Pulmonary artery endothelial cell (primary cell): ENCODE measurements at places on chromosomes 1 and 21.
A peak's percentile ranks its signal among the peaks of the same experiment; 100 is the strongest.

DNA sequence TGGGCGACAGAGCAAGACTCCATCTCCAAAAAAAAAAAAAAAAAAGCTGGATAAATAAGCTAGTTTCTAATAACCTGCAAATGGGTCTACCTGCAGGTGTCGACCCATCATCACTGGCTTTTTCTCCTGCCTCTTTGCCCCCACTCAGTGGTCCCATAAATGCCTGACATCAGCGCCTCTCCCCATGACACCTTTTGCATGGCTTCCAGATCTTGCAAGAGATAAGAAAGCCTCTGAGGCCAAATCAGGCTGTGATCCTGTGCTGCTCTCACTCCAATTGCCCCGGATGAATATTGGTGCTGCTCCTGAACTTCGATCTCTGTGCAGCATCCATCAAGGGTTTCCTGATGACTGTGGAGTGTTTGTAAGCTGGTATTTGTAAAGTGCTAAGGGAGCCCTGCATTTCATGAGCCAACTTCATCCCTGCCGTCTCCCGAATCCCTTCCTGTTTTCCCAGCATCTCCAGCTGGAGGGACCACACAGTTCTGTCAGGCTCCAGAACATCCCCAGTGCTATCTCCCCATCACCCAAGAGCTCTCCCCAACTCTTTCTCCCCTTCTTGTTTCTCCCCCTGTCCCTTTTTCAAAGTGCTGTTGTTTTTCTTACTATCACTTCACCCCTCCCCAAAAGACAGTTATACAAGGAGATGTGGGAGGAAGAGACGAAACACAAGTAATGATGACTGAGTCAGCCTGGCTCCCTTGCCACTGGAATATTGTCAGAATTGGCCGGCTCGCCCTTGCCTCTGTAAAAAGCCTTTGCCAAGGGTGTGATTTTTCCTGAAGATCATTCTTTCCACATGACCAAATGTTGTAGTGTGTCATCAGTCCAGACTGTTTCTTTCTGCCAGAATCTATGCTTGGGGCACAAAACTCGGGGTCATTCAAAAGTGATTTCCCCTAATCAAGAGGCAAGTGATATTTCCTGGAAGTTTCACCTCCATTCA is 2.8 kb upstream of the EFHD2 start:
- DNase-seq: no peak

DNA sequence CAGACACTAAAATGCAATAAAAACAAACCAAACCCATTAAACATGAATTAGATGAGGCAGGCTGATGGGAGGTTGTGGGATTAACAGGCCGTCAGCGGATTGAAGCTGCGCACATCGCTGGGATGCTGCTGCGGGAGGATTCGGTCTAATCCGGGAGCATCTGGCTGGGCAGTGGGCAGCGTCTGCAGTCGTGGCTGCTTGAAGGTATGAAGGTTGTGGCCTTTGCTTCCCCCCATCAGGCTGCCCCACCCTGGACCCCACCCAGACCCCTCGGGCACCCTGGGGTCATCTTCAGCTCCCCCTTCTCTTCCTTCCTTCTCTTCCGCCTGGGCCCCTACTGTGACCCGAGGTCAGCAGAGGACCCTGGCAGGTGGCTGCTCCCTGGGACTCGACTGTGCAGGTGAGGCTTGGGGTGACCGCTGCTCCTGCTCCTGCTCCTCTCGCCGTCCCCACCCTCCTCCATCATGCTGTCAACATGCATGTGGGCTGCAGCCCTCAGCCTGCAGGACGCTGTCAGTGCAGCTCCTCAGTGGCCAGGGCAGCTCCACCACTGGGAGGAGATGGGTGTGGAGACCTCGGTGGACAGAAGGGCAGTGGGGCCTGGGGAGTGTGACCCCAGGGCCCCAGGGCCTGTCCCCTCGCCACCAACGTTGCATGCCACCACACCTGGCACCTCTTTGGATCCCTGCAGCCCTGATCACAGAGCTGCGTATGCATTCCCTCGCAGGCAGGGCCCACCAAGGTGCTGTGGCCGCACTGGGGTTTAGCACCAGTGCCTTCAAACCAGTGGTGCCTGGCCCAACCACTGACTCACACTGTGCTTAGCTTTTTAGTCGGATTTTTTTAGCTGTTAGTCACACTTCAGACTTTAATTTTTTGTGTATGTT is 112.2 kb upstream of the COL6A1 start:
- no peak for DNase-seq

GRCh38 chr1:47751996-47752451 is 245.2 kb downstream of the TRABD2B start:
- no peak for DNase-seq

DNA sequence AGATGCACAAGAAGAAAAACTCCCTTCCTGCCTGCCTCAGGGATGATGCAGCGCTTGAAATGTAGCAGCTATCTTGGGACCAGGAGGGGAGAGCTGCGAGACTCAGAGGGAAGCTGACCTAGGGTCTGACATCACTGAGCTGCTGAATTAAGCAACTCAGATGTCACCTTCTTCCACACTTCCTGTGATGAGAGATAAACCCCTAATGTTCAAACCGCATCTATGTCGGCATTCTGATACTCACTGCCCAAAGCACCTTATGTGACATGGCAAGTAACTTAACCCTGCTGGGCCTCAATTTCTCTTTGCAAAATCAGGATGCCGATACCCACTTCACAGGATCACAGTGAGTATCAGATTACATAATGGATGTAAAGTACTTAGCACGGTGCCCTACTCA is 9.1 kb upstream of the AK2 start:
- no peak for DNase-seq

- DNase-seq: no peak
These were observed 114.5 kb upstream of the COL24A1 start for GRCh38 chr1:86271046-86271445.

- DNase-seq: no peak
These were observed 12.4 kb downstream of the CELF3 start for GRCh38 chr1:151704246-151704645.

GRCh38 chr1:171220581-171221054 is 27.7 kb upstream of the FMO1 start:
- no peak for DNase-seq

- DNase-seq: no peak
These were observed 6.5 kb downstream of the CTRC start for GRCh38 chr1:15444468-15445389.

DNA sequence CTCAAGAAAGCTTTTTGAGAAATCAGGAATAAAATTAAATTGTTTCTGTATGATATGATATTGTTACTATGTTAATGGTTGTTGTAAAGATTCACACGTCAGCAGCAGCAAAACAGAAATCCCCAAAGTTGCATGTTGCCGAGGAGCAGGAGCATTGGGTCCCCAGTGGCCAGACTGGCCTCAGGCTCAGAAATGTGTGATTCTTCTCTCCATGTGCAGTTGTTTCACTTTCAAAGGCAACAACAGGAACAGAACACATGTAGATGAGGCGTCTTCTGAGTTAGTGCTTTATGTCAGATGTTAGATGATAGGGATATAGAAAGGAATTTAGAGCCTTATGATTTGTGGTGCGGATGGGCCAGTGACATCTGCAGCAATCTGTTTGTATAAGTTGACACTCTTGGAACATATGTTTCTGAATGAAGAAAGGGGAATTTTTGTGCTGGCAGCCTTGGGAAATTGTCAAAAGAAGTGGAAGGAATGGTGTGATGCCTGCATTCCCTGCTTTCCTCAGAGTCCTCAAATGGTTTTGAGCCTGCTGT is 2.1 kb upstream of the TTLL7 start:
- no peak for DNase-seq

- DNase-seq: no peak
These were observed 15.6 kb downstream of the NIBAN1 start for GRCh38 chr1:184958554-184959353.

- DNase-seq: no peak
These were observed 147.3 kb downstream of the KAZN start for GRCh38 chr1:14745789-14746188.

GRCh38 chr21:45970674-45971615 is 10.6 kb upstream of the COL6A1 start:
- DNase-seq: no peak

DNA sequence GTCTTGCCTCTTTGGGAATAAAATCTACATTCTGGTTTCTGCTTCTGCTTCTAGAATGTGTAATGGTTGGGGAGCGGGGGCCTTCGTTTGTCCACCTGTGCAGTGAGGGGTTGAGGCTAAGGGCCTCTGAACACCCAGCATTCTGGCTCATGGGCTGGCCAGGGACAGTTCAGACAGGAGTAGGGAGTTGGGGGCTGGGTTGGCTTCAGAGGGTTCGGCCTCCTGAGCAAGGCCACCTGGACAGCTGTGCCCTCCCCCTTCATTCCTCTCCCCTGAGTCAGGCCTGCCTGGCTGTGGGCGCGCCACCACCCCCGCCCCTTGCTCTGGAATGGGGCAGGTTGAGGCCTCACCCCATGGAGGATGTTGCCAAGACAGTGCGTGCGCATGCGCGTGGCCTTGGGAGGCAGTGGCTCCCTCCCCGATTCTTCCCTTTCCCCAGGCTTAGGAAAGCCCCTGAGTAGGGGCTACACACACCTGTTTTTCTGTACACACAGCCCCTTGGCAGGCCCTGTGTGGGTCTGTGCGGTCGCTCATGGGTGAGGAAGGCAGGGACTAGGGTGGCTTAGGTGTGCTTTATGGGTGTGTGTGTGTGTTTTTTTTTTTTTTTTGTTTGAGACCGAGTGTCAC is 57.0 kb downstream of the YARS1 start:
- DNase-seq: no peak

DNA sequence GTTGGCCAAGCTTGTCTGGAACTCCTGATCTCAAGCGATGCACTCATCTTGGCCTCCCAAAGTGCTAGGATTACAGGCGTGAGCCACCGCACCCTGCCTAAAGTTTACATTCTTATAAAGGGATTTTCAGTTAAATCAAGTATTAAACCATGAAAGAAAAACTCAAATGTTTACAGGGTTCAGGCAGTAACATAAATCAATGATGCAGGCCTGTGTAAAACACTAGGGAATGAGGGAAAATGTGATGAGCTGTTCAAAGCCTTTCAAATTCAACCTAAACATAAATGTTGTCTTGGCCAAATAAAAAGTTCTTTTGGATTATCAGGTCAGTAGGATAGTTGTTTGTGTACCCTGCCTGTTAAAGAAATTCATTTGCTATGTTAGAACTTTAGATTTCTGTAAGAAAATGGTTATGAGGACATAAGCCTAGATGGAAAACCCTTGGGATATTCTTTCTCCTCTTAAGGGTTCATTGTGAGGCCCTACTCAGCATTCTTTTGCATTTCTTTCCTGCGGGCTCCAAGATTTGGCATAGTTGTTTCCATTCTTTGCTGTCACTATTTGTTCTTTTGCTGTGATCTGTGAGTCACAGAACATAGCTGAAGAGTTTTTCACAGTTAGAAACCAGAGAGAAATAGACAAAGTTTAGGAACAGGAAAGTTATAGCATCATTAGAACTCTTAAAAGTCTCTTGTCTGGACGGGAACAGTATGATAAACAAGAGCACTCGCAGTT is 8.9 kb upstream of the ZRANB2 start:
- DNase-seq: peak; percentile 20

DNA sequence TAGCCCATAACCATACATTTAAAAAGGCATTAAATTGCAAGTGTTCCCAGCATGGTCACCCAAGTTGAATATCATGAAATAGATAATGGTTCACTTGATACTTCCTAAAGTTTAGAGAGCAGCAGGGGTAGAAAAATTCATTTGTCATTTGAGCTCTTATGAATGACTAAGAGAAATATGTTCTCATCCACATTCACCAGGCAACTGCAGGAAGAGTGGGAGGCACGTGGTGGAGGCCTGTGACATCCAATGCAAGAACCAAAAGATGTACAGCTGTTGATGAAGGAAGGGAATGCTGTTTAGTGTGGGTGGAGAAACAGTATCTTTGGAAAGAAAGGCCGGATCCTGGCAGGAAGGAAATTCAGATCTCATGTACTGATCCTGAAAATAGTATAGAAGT is 473.1 kb downstream of the ADGRL2 start:
- no peak for DNase-seq

DNA sequence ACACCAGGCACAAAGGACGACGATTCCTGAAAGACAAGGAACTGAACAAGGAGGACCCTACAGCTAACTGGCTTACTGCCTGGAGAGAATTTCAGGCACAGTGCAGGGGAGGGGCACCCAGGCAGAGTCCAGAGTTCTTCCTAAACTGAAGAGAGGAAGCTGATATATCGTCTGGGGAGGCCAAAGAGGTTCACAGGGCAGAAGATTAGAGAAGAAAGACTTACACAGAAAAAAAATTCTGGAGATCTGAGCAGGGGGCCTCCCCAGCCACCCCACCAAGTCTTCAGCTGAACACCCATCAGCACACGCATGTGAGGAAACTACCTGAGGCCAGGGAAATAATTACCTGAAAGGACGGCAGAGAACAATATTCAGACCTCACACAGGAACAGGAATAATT is 24.6 kb downstream of the SORT1 start:
- DNase-seq: no peak

- DNase-seq: no peak
These were observed 175.5 kb upstream of the HOOK1 start for GRCh38 chr1:59639266-59639665.

- no peak for DNase-seq
These were observed 2.4 kb downstream of the SEMA6C start for GRCh38 chr1:151143986-151144385.

DNA sequence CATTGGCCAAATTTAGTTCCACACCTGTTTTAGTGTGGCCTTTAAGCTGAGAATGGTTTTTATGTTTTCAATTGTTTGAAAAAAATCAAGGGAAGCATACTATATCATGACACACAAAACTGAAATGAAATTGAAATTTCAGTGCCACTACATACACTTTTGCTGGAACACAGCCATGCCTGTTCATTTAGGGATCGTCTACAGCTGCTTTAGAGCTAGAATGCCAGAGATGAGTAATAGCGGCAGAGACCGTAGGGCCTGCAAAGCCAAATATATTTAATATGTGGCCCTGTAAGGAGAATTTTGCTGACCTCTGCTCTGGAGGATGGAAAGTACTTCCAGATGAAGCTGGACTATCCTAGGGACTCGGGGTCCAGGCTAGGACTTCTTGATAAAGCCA is 62.5 kb upstream of the LYST start:
- no peak for DNase-seq

DNA sequence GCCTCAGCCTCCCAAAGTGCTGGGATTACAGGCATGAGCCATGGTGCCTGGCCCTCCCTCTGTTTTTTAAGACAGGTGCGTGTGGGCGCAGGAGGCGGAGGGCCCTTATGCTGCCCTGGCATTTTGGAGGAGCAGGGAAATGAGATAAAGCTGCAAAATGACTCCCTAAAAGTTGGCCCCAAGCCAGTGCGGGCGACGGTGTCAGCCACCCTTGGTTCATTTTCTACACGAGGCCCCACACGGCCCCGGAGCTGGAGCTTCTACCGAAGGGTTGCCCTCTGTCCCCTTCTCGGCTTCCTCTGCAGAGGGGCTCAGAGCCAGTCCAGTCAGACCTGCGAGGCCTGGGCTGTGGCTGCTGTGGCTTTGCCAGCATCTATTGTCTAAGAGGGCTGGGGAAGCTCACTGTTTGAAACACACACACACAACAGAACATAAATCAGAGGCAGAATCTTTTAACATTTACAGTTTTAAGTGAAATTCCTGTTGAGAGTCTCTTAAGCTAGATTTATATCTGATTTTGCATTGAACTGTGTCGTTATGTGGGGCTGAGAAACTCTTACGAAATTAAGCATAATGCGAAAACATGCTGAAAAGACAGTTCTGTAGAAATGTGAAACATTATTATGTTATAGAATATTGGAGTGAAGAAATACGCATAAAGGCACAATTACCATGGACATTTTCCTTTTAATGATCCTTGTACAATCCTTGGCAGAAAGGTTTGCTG is 255.9 kb downstream of the CAMTA1 start:
- DNase-seq: no peak
